Activated CD8-positive, alpha-beta T cell treated with anti-CD3 and anti-CD28 coated beads, Interleukin-2, amount 10 ng/mL, durations not matched to agents 7 days and 5 days (primary cell): ENCODE measurements at places on chromosomes 6 and 20. TPM values are rescaled to one million over a fixed set of nuclear protein-coding genes. Genes with fewer than 3 reads are reported as not detected.

The TINAG gene
- total RNA-seq, result not detected

The DUSP15 gene
- total RNA-seq, result not detected

The POPDC3 gene
- total RNA-seq, result not detected

DNA sequence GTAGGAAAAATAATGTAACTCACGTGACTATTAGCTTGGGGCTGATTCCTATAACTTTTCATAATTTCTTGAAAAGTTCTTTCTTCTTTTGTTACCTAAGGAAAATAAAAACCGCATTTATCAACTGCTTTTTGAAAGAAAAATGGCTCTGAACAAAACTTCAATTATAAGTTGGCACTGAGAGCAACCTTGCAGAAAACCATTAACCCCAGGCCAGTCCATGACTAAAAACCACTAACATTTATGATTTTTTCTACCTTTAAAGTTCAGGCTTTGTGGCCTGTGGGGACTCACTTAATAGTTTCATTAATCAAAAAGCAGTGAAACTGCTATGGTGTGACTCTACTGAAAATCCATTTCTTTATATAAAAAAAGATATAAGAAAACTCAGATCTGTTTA lies 69.1 kb upstream of the SAMHD1 start:
- no peak for DNase-seq

- DNase-seq, result no peak
These were observed 101.9 kb downstream of the MTHFD1L start for GRCh38 chr6:150967381-150967780.

GRCh38 chr6:150328744-150329405 lies 39.9 kb upstream of the IYD start:
- DNase-seq, result no peak

DNA sequence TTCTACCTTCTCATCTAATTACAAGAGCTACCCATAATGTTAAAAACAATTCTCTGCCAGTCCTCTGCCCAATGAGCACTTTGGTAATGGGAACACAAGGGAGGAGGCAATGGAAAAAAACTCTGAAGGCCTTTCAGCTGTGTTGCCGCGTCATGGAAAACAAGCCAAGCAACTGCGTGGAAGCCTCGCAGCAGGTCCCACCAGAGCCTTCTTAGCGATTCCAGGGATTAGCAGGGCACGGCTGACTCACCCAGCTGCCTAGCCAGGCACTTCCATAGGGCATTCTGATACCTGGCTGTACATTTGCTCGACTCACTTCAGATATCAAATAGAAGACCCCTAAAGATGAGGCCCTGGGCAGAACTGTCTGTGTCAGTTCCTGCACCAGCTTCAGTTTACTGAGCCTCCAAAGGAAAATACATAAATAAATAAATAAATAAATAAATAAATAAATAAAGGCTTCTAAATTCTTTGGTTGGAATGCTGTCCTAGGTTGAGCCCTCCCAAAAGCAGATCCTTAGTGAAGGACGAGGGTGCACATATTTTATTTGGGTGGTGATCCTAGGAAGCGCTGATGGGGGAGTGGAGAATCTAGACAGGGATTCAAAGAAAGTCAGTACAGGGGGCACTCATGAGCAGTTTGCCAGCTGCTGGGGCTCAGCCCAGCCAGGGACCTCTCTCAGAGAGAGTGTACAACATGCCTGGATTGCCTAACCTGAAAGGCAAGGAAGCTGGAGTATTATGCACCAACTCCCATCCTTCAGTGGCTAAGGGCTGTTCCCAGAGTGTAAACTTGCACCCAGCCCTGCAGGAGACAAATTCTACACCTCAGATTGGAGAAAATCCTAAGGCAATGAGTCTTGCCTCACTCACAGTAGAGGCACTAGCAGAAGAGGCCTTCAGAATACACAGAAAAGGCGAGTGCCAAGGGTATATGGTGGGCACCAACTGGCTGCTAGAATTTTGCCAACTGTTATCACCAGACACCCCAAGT lies 18.2 kb downstream of the SNAP25 start:
- no peak for DNase-seq

- DNase-seq, result no peak
These were observed 53.4 kb upstream of the TPD52L1 start for GRCh38 chr6:125100074-125100652.

DNA sequence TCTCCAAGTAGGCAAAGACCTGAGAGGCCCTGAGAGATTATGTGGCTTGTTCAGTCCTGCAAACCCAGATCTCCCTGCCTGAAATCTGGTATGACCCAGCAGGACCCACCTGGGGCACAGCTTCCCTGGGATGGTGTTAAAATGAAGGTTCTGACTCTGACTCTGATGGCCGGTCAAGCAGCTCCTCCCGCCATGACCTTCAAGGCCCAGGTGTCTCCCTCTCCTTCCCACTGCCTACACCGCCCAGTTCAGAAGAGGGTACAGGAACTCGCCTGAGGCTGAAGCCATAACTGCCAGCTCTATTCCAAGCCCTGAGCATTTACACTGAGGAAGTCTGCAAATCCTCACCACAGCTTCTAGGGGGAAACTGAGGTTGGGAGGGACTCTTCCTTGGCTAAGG lies 5.9 kb upstream of the CST7 start:
- peak; percentile 12 for DNase-seq

- no peak for DNase-seq
These were observed at the start of gene TRIM40 for GRCh38 chr6:30135757-30136156. Gene TRIM40 (plus strand): TSS chr6:30136140. CDS start chr6:30137037, 897 bp downstream.

DNA sequence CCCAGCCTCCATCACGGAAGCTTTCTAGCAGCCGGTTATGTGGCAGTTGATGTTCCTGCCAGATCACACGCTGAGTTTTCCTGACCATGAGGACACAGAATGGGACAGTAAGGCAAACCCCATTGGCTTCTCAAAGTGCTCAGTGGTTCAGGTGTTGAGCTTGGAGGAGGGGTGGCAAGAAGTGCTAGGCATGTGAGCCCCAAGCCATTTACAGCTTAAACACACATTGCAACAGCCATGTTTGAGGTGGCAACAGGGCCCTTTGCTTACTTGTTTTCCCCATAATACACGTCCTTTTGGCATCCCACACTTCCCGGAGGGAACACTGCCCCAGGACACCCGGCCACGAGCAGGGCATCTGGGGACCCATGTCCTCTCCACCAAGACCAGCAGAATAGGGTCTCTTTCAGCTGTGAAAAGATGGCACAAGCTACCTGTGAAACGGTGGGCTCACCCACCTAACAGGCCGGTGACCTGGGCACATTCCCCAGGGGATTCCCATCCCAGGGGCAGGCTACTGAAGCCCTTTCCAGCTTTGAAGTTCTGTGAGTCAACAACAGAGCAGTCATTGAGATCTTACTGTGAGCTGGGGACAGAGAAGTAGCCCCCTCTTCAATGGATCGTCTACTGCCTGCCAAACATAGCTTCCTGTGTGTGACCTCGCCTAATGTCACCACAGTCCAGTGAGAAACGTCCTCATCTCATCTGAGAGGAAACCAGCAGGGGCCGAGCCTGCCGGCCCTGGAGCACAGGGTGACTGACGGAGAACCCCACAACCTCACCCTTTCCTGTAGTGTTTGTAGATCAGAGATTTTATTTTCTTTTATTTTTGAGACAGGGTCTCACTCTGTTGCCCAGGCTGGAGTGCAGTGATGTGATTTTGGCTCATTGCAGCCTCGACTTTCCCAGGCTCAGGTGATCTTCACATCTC lies 4.0 kb upstream of the TLDC2 start:
- no peak for DNase-seq

DNA sequence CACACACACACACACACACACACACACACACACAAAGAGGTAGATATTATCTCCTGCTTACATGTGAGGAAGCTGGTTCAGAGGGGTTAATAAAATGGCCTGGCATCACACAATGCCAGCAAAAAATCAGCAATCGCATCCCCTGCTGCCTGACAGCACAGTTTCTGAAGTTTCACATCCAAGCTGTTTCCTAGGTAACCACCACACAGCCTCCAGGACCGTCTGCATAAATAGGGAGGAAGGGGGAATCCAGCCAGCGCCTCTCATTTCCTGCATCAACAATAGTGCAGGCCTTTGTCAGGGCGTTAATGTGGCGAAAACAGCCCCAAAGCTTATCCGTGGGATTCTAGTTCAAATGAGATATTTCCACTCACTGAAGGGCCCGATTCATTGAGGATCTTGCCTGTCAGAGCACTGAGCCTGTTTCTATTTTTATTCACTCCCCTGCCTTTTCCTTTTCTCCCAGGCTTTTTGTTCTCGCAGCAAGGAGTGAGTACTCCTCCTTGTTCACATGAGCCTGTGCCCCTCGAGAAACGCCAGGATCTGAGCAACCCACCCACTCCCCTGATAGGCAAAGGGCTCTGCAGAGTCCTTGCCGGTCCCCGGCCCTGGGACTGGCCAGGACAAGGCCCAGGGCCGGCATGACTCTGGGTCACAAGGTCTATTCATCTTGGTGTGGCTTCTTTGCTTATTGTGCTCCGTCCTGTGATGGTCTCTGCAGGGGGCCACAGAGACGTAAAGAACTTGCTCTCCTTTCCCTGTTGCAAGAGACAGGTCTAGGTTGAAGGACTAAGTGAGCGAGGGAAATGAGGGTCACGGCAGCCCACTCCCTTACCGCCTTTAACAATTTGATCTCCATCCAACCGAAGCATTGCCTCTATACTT lies 32.7 kb downstream of the TUBB2B start:
- DNase-seq, result no peak

DNA sequence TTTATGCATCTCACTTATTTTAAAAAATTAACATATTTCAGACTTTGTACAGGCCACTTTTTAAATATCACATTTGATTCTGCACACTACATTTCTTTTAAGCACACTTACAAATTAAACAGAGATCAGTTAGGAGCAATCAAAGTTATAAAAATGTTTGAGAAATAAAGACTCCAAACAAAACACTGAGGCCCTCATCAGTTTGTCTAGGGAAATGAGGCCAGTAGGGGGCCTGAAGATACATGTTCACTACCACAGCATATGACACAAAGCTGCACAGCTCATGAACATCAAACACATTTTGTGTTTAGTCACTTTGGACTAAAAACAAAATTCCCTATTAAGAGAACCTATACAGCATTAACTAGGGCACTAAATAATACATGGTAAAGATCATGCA lies 180.5 kb downstream of the PDE7B start:
- no peak for DNase-seq

DNA sequence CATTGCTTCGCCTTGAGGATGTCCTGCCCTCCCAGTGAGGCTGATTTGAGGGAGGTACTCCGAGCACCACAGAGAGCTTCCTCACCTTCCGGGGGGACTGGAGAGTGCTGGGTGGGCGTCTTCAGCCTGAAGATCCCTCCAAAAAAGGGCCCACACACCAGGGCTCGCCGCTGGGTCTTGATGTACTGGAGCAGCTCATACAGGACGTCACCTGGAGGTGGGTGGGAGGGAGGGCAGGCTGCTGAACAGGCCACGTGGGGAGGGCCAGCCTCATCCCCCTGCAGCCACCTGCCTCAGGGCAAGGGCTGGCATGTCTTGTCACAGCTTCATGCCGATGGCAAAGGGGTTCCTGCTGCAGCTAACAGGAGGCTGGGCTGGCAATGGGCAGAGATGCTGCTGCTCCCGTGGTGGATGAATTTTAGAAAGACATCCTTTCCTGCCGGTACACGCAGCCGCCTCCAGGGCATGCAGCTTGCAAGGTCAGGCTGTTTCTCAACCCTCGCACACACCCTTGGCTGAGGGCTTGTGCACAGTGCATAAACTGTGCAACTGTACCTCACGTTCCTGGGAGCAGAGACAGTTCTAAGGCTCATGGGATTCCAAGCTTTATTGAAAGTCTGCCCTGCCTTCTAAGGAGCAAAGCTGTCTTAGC lies 14.0 kb downstream of the ETV7 start:
- DNase-seq, result no peak

DNA sequence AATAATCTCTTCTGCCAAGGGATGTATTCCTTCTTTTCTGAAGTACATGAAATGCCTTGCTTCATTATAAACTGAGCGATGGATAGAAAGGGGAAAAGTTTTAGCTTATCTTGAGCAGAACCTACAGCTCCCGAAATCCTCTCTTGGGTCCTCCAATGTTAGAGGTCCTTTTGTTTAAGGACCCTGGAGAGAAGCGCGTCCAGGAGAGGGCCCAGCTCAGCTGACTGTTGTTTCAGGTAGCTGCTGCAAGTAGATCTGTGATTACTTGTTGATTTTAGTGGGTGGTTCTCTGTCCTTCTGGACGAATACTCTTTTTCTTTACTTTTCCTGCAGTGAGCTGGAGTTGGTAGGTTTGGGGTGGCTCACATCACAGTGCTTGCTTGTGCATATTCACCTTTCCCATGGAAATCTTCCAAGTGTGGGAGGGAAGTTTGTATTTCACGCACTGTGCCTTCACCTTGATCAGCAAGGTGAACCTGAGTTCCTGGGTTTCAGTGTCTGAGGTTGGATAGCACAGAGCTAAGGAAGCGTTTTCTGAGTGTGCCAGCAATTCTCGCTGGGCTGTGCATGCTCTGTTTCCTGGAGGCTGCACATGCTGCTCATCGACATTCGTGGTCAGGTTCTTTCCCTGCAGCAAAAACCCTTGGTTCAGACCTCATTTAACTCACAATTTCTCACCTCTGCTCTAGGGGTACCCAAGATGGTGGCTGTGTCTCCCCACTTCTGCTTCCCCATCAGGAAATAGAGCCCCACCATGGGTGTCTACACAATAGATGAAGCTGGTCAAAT lies 176.3 kb downstream of the JARID2 start:
- peak; percentile 66 for DNase-seq
